ENCODE measurements at places on chromosomes 1 and 21. TPM values are rescaled to one million over a fixed set of nuclear protein-coding genes. Genes with fewer than 3 reads are reported as not detected.

The TARBP1 gene
- 22.6 TPM for polyA plus RNA-seq

The TMEM52 gene
- 0.53 TPM for polyA plus RNA-seq

The TDRD10 gene
- not detected for polyA plus RNA-seq

The LCE6A gene
- not detected for polyA plus RNA-seq

The ZNF695 gene
- 1.2 TPM for polyA plus RNA-seq

The RCSD1 gene
- not detected for polyA plus RNA-seq

The DLGAP3 gene
- not detected for polyA plus RNA-seq

The C1orf116 gene
- polyA plus RNA-seq = not detected

The NRAS gene
- polyA plus RNA-seq = 50.7 TPM

The TFF3 gene
- not detected for polyA plus RNA-seq

The PADI2 gene
- polyA plus RNA-seq = not detected

The CFHR1 gene
- polyA plus RNA-seq = 0.07 TPM

The C1orf141 gene
- polyA plus RNA-seq = not detected

The DARS2 gene
- 25.1 TPM for polyA plus RNA-seq
